ENCODE measurements at places on chromosomes 2 and 18.

DNA sequence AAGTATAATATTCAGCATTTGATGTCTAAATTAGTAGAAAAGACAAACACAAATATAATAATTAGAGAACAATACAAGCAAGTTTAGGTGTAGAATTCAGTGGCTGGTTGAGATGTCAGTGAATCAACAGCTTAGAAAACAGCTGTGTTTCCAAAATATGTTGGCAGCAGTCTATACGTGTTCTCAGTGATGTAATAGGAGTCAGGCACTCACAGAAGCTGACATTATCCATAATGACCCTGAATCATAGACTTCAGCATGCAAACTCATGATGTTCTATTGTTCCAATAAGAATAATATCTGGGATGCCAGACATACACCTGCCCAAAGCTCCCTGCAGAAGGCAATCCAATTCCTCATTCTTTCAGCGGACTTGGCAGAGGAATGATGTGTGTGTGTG, 164.7 kb downstream of the SLC8A1 start:
- peak; percentile 46 for DNase-seq

GRCh38 chr2:203880557-203881125, 13.1 kb downstream of the CTLA4 start:
- DNase-seq = no peak

DNA sequence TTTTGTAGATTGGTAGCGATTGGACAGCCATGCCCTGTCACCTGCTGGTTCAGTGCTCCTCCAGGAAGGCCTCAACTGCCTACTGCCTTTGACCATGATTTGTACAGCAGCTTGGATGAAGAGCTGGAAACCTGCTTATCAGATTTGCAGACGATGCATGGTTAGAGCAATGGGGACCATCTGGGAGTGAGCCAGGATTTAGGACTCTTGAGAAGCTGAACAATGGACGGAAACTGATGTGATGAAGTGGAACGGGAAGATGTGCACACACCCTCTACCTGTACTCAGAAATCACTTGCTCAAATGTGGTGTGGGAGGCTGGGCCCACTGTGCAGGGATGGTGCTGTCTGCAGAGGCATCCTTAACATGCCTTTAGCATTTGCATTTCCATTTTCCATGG, 57.2 kb downstream of the NCK2 start:
- DNase-seq = no peak

DNA sequence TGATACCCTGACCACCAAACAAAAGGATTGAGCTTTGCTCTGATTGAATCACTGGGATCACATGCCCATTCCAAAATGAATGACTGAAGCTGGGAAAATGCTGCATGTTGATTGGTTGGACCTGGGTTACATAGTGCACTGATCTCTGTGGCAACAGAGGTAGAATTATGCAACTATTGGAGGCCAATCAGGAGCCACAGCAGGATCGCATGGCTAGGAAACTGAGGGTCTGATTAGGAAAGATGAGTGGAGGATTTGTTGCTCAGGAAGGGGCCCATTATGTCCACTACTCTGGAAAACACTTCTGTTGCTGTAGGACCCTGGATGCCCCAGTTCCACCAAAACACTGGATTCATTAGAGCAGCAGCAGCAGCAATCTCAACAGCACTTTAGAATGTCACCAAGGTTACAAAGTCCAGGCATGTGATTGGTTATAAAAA, 25.9 kb upstream of the SGPP2 start:
- peak; percentile 82 for DNase-seq

DNA sequence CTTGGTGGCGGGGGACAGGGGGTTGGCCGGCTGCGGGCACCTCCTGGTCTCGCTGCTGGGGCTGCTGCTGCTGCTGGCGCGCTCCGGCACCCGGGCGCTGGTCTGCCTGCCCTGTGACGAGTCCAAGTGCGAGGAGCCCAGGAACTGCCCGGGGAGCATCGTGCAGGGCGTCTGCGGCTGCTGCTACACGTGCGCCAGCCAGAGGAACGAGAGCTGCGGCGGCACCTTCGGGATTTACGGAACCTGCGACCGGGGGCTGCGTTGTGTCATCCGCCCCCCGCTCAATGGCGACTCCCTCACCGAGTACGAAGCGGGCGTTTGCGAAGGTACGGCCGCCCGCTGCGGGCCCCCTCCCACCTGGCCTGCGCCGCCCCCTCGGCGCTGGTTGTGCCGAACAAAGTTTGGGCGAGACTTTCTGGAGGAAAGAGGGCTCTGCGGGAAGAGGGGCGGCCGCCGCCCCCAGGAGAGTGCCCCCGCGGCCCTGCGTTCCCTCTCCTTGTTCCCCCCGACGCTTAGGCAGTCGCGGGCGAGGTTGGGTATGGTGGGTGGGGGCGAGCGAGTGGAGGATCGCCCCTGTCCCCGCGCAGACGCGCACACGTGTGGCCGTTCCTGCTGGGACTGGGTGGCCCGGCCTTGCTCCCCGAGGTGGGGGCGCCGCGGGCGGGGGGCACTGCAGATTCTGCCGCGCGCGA, 866 bp downstream of the CRIM1 start:
- DNase-seq = no peak

DNA sequence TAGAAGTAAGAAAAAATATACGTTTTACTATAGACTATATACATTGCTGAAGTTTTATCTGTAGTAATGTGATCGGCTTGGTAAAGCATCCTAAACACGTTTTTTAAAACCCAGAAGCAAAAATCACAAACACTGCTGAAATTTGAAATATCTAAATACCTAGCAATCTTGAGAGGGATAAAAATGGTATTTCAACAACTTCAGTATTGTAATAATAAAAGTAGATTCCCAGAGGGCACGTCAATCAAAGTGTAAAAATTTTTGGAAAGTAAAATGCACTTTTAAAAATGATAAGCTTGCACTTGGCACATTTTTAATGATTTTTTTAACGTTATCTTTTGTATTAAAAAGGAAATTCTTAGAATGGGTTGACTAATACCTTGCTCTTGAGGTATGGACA, 1.6 kb downstream of the ZC3H6 start:
- DNase-seq = no peak

- DNase-seq = no peak
Observed at GRCh38 chr2:188819792-188820191, 154.4 kb upstream of the COL3A1 start.

- DNase-seq = peak; percentile 14
Observed at GRCh38 chr2:1591978-1592907, 152.1 kb downstream of the PXDN start.

GRCh38 chr18:35732636-35733035, 151.1 kb downstream of the GALNT1 start:
- DNase-seq = no peak

- DNase-seq = no peak
Observed at GRCh38 chr18:48481092-48481491, 57.7 kb upstream of the CTIF start.

DNA sequence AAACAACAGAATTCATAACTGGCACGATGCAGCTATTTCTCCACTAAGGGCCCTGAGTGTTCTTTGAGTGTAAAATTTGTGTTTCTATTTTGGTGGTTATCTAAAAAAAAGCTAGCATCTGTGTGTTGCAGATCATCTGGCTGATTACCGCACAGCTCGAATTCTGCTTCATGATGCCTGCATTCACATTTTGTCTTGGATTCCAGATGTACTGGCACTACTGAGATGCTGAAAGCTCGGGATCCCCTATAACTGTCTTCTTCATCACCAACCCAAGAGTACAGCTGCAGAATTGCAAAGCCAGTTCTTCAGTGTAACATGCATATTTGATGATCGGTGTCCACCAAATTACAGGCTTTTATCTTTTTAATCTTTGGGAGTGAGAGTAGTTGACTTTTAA, 51.6 kb upstream of the ZNF532 start:
- no peak for DNase-seq

- no peak for DNase-seq
Observed at GRCh38 chr2:123303731-123304130, 721.4 kb upstream of the CNTNAP5 start.
